ENCODE measurements at places on chromosomes 3 and 15.
A peak's percentile ranks its signal among the peaks of the same experiment; 100 is the strongest.

GRCh38 chr3:81470524-81471278 is 290.7 kb downstream of the GBE1 start:
- no peak for DNase-seq

GRCh38 chr3:158845765-158846350 is 44.0 kb downstream of the MFSD1 start:
- peak; percentile 72 for DNase-seq

DNA sequence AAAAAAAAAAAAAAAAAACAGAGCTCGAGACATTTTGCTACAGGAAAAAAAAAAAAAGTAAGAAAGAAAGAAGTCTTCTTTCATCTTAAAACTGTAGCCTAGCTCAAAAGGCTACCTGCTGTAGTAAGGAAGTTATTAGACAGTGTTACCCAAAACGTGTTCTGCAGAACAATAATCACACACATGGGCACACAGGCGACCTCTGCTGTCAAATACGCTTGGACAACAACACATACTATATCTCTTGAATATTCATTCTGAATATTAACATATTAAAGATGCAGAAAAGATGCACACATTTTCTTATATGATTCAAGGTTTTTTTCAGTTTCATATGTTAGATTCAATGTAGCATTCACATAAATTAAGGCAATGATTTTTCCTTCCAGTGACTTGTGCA is 215.8 kb downstream of the ROBO1 start:
- DNase-seq, result peak; percentile 1

GRCh38 chr3:39573392-39573791 is 105.9 kb downstream of the MOBP start:
- DNase-seq, result no peak

- DNase-seq, result no peak
Measured at GRCh38 chr15:42728560-42728959, 8.4 kb downstream of the CDAN1 start.

- no peak for DNase-seq
Measured at GRCh38 chr3:19596408-19596807, 337.6 kb downstream of the EFHB start.

DNA sequence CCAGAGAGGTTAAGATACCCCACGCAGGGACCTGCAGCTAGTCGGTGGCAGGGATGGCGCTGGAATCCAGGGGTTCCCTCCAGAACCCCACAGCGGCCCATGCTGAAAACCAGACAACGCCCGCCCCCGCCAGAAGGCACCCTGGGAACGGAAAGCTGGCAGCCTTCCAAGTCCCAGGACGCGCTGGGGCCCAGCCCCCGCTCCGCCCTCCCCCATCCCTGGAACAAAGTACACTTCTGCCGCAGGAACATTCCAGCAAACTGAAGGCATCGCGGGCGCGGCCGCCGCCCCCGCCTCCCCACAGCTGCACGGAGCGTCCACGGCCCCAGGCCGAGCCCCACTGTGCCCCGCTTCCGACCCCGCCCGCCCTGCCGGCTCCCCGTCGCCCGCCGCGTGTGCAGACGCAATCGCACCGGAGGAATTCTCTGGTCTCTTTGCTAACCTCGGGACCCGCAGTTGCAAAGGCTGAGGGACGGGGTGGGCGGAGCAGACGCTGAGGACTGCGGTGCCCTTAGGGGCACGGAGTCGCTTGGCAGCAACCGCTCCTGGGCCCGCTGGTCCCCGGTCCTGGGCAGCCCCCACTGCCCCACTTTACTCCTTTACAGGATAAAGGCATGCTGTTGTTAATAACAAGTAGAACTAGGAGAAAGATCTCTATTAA is 44.8 kb upstream of the RNU6-1 start:
- DNase-seq, result no peak

DNA sequence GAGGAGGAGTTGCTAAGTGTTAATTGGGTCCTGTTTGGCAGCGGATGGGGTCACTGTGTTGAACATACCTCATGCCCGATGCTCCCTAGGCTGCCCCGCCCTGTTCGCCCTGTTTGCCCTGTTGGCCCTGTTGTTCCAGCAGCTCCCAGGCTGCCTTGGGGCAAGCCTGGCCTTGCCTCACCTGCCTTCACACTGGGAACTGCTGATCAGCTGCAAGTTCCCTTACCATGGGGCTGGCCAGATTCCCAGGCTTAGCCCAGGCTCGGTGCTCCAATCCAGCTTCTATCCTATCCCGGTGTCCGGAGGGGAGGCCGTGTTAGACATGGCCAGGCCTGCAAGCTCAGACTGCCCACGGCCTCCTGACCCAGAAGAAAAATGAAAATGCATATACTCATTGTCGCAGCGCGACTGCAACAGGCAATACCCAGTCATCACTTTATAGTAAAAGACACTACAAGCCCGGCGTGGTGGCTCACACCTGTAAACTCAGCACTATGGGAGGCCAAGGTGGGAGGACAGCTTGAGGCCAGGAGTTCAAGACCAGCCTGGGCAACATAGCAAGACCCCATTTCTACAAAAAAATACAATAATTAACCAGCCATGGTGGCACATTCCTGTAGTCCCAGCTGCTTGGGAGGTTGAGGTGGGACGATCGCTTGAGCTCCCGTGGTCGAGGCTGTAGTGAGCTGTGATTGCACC is 42.9 kb upstream of the ZNF710 start:
- DNase-seq, result no peak

DNA sequence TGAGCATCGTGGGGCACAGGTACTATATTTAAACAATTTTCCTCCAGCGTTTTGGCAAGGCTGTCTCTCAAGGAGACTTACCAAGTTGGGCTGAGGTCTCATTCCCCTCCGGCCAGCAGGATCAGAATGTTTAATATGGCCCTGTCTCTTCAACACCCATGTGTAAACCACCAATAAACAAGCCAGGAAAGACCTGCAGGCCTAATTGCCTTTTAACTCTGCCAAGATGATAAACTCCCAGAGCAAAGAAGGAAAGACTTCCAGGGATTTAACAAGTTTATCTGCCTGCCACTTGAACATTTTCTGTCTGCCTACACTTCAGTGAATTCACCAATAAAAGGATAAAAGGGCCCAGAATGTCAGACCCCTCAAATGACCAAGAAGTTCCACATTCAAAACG is 130.3 kb upstream of the WNT5A start:
- no peak for DNase-seq

- DNase-seq, result peak; percentile 20
Measured at GRCh38 chr3:128854475-128854874, 24.9 kb upstream of the ACAD9 start.

DNA sequence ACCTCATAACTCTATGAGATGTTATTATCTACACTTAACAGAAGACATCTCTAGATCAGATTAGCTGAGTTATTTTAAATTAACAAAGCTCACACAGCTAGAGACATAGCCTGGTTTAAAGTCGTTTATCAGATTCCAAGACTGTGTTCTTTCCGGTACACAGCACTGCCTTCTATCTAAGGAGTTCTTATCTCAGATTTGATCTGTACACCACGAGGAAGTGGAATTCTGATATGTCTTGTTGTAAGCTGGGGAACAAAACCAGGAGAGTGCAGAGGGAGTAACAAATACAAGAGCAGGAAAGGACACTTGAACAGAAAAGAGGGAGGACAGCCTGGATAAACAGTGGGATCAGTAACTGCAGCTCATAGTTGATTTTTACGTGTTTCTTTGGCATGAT is 61.7 kb upstream of the KCNMB2 start:
- DNase-seq, result no peak

GRCh38 chr3:147246906-147247305 is 159.4 kb downstream of the ZIC4 start:
- no peak for DNase-seq

DNA sequence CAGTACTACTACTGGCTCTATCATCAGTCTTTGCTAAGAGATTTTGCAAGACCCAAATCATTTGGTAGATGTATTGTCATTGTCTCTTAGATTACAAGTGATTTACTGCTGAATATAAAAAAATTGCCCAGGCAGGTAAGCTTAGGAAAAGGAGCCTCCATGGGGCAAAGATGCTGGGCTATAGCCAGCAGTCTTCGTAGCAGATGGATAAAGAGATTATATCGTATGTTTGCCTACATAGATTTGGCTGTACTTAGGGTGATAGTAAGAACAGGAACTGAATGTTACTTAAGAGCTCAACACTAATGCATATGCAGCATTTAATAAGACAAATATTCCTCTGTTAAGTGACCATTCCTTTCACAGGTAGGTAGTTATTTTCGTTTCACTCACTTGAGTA is 48.9 kb downstream of the PTPRG start:
- no peak for DNase-seq

DNA sequence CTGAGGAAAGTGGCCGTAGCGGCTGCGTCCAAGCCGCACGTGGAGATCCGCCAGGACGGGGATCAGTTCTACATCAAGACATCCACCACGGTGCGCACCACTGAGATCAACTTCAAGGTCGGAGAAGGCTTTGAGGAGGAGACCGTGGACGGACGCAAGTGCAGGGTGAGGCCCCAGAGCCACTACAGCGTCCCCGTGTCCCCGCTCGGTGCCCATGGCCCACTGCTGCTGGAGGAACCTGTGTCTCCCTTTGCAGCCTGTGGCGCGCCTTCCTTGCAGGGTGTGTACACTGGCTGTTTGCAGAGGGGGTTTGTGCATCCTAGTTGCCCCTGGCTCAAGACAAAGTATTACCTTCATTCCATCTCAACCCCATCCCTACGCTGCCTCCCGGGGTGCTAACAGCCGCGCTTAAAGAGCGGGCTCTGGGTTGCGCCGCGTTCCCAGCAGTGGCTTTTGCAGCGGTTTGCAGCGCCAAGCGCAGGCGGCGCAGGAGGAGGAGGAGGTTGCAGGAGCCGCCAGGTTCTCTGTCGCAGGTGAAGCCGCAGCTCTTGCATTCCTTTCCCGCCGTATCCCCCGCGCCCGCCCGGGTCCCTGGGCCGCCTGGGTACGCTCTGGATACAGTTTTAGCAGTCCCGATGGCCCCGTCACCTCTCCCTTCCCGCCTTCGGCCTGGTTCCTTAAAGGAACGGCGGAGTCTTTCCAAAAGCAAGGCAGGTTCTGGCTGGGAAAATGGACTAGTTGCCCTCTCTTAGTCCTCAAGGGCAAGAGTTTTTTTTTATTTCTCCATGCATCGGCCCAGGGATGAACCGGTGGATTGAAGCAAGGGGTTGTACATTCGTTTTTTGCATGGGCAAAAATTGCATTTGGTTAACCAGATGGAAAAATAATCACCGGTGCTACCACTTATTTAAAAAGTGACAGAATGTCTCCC is 1.2 kb downstream of the CRABP1 start:
- DNase-seq, result no peak

GRCh38 chr3:121914081-121914998 is 20.1 kb downstream of the SLC15A2 start:
- no peak for DNase-seq

- no peak for DNase-seq
Measured at GRCh38 chr3:33115024-33115768, 1.4 kb downstream of the CRTAP start.

GRCh38 chr3:49397470-49397869 is 14.3 kb downstream of the RHOA start:
- DNase-seq, result peak; percentile 47

DNA sequence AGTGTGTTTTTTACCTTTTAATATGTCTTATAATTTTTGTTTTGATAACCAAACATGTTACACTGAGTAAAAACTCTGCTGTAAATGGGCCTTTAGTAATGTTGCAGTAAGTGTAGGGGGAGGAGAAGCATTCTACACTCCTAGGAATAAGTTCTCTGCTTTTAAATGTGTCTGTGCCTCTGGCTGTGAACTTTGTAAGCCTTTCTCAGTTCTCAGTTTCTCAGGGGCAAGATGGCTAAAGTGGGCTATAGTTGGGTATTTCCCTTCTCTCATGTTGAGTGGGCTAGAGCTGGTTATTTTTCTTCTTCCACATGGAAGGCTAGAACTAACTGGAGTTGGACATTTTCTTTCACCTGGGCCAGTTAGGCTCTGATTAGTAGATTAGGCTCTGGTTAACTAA is 75.3 kb upstream of the NUDT16 start:
- no peak for DNase-seq

DNA sequence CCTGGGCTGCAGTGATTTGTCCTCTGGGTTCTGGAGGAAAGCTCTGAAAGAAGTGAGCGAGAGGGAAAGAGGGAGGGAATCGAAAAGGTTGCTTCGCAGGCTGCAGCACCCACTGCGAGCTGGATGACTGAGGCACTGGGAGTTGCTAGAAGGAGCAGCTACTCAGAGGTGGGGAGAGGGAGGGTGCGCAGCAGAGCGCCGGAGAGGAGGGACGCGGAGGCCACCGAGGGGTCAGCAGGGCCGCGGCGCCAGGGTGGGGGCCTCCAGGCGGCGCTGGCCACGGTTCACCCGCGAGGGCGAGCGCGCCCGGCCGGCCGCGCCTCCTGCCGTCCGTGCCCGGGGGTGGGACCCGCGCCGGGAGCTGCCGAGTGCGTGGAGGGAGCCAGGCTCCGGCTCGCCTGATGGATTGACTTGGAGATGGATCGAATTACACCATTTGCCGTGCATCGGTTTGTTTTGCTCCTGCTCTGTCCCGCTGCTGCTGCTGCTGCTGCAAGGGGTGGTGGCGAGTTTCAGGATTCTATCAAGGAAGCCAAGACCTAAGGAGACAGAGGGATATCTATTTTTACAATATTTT is at the start of gene SEMA6D:
TSS of gene SEMA6D (plus strand) at position 470 of the 577 bp plus-strand sequence. CDS start 42,294 bp downstream, outside the sequence.
- DNase-seq, result no peak

DNA sequence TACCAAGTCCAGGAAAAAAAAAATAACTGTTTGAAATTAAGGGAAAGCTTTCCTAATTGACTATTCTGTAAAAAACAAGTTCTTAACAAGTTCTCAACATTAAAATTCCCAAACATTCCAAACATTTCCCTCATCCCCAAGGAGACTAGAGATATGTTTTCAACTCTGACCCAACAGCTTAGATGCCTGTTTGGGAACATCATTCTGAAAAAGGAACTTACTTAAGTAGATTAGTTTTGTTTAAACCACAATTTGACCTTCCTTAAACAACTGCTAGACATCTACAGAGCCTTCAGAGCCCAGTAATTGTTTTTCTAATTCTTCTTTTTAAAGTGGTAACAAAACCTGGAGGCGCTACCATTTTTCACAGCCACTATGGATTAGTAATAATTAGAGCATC is 12.8 kb downstream of the UBR1 start:
- no peak for DNase-seq

DNA sequence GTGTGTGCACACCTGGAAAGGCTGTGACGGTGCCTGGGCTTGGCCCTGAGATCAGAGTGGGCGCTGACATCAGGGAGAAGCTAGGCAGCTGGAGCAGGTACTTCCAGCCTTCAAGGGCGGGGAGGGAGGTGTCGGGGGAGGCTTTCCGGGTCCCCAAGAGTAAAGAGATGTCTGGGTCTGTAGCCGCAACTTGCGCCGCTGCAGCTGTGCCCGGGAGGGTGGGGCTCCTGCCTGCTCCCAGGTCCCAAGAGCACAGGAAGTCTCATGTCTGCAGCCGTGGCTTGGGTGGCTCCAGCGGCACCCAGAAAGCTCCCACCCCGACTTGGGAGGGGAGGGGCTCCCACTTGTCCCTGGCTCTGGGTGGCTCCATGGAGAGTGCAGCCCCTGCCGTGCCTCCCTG is 103.2 kb upstream of the BNIP2 start:
- DNase-seq, result no peak

GRCh38 chr3:185549122-185549521 is 3.3 kb downstream of the LIPH start:
- DNase-seq, result no peak

- peak; percentile 66 for DNase-seq
Measured at GRCh38 chr3:30269751-30270445, 336.5 kb upstream of the TGFBR2 start.

- DNase-seq, result no peak
Measured at GRCh38 chr15:53520996-53521395, 238.5 kb downstream of the WDR72 start.

- peak; percentile 8 for DNase-seq
Measured at GRCh38 chr15:48963524-48964113, at the start of gene SHC4. Gene SHC4 (minus strand): TSS chr15:48963919. CDS start chr15:48963015, 904 bp downstream.

All from NAMALWA (cell line).